ENCODE measurements at places on chromosomes 5 and 9.

DNA sequence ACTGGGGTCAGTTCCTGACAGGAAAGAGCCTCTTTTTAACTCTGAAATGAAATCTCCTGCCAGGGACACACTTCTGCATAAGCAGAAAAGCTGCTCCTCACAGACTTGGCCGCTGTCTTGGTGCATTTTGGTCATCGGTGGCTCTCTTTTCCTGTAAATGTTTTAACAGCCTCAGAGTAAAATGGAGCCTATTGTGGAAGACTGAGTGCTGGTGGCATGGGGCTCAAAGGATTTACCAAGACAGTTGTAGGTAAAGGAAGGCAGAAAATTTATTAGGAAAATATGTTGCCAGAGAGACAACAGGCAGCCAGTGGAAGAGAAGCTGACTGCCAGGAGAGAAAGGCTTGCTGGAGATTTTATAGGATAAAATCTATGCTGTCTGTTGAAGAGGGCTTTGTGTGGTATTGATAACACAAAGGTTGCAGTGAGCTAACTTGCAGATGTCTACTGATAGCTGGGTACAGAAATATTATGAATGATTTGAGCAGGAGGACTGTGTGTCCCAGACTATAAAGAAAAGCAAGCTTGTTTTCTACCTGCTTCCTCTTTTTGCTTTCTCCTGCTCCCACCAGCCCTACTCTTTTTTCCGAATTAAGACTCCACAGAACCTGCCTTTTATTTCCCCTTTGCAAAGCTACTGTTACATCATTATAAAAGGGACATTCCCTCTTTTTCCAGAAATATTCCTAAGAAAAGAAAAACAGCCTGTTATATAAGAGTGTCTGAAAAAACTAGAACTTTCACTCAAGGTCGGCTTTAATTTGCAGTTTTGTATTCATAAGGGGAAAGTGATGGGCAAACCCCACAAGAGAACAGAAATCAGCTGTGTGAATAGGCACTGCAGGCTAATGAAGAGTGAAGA is 27.9 kb upstream of the IFNA14 start:
- no peak for DNase-seq

GRCh38 chr5:136482206-136482605 is 116.9 kb upstream of the TRPC7 start:
- DNase-seq: no peak

DNA sequence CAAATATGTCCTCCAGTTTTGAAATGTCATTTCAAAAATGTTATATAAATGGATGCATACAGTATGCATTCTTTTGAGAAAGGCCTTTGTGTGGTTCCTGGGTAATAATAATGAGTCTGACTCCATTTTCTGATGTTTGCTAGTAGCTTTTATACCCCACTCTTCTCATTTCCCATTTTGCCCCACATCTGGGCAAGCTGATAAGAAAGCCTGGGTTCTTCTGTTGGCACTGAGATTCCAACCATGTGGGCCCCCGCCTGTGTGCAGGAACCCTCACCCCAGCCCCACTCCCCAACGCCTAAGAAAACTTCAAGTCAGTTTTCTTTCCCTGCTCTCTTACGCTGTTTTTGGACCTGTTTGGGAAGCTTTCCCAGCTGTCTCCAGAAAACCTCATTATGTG is 89.4 kb downstream of the SNX18 start:
- no peak for DNase-seq

- DNase-seq: no peak
Measured at GRCh38 chr9:36399980-36400331, at the start of gene RNF38. TSS of gene RNF38 (minus strand) at chr9:36400269. CDS start at chr9:36400108, 161 bp downstream.

GRCh38 chr5:174455301-174455700 is 269.1 kb upstream of the MSX2 start:
- DNase-seq: no peak

DNA sequence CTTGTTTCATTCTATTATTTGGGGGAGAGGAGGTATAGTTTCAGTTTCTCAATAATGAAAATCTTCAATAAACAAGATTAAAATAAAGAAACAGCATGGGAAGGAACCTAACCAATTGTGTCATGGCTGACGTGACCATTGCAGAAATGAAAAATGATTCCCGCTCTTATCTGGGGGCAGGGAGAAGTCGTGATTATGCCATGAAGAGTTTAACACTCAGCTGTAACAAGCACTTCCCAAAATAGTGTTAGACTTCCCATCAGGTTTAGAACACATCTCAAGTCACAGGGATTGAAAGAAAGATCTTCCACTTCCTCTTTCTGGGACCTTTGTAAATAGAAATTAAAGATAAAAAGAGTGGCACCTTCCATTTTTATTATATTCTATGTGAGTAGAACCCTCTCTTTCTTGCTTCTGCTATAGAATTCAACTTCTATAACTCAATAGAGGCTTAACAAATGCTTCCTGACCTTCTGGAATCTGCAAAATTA is 122.2 kb downstream of the TRPM6 start:
- no peak for DNase-seq

DNA sequence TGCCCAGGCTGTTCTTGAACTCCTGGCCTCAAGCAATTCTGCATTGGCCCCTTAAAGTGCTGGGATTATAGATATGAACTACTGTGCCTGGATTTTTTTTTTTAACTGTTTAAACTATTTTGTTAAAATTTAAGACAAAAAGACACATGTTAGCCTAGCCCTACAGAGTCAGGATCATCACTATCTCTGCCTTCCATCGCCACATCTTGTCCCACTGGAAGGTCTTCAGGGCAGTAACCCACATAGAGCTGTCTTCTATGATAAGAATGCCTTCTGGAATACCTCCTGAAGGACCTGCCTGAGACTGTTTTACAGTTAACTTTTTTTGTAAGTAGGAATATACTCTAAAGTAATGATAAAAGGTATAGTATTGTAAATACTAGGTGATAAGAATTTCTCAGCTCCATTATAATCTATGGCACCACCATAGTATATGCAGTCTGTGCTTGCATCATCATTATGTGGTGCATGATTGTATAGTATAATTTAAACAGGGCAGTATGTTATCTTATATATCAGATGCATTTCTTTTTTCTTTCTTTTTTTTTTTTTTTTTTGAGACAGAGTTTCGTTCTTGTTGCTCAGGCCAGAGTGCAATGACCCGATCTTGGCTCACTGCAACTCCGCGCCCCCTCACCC is 52.7 kb downstream of the DENND4C start:
- no peak for DNase-seq

GRCh38 chr9:130150779-130151382 is 21.3 kb upstream of the NCS1 start:
- DNase-seq: no peak

GRCh38 chr5:14490309-14490711 is 91.3 kb upstream of the OTULINL start:
- no peak for DNase-seq

DNA sequence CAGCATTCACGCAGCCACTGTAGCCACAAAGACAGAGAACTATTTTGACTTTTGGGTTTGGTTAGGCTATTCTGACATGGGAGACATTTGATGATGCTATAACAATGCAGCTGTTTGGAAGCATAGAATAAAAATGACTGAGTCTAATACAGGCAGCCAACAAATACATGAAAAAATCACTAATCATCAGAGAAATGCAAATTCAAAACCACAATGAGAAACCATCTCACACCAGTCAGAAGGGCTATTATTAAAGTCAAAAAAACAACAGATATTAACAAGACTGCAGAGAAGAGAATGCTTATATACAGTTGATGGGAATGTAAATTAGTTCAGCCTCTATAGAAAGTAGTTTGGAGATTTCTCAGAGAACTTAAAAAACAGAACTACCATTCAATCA is 107.1 kb upstream of the POC5 start:
- DNase-seq: no peak

DNA sequence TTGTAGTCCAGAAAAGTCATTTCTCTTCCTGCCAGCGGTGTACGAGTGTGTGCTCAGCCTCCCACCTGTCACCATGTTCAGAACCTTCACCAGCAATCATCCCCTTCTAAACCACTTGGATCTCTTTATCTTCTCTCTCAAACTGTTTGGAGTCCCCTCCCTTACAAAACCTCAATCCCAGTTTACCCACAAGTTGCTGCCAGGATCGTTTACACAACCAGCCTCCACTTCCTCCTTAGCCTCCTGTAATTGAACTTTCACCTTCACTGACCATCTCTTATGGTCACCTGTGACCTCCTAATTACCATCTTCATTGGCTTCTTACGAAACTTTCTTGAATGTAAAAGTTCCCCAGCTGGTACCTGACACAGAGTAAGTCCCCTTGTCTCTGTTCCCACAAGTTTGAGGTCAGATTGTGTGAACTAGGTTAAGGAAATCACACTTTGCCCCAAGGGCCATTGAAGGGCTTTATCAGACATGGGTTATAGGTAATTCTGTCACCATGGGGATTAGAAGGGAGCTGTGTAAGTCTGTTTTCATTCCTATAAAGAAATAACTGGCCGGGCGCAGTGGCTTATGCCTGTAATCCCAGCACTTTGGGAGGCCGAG is 20.0 kb downstream of the RNF44 start:
- no peak for DNase-seq

DNA sequence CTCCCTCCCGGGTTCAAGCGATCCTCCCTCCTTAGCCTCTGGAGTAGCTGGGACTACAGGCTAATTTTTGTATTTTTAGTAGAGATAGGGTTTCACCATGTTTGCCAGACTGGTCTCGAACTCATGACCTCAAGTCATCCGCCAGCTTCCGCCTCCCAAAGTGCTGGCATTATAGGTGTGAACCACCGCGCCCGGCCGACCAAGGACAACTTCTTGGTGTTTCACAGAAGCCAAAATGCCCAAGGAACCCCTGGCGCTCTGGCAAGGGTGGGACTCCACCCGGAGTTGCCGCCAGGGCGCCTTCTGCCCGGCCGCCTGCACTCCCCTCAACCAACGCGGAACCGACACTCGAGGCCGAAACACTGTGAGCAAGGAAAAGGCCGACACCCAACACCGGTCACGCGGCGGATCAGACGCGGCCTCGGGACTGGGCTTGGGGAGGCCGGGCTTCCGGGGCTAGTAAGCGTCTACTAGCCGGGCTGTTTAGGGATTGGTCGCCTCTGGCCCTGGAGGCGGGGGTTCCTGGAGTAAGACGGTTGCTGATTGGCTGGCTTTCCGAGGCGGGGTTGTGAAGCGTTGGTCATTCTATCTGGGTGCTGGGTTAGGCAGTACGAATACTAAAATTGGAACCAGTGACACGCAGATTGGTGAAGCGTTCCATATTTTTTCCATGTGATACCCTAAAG is 7.7 kb upstream of the CFAP157 start:
- DNase-seq: peak; percentile 94

DNA sequence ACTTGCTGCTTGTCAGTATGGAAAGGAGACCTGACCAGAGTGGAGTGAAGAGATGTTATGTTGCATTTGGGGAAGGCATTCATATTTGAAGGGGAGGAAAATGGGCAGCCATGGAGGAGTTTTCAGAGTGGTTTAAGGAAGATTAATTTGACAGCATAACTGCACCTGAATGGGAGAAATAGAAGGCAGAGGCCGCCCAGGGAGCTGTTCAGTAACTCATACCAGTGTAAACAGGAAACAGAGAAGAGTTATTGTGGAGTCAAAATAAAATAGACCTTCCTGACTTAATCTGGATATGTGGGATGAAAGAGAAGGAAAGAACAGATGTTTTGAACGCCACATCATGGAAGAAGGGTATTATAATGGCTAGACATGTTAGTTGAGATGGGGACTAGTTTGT is 13.4 kb downstream of the SLC44A1 start:
- no peak for DNase-seq

DNA sequence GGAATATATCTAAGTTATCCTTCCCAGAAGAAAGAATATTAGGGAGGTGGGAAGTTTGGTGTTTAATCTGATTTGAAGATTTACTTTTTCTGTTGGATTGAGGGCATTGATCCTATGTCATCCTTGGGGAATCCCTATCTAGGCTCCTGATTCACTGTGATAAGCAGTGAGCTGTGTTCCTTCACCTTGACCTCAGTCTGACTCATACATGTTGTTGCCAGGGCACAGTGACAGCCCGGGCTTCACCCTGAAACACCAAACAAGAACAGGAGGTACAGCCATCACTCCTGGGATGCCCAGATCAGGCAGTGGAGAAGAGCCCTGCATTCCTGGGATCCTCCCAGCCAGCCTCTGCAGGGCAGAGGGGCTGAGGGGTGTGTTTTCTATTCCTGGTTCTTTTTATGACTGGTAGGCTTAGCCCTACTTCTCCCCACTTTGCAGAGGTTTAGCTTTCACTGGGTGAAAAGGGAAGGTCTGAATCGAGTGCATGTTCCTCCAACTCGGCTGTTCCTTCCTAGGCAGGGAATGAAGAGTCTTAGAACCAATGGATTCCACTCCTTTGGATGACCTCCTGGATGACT is 3.1 kb upstream of the FAM53C start:
- no peak for DNase-seq

- DNase-seq: no peak
Measured at GRCh38 chr9:23850690-23851629, 24.9 kb upstream of the ELAVL2 start.

GRCh38 chr9:135373820-135374219 is 105.8 kb upstream of the PPP1R26 start:
- no peak for DNase-seq

- DNase-seq: no peak
Measured at GRCh38 chr5:164027738-164028137, 522.3 kb downstream of the MAT2B start.

GRCh38 chr9:27391040-27391895 is 94.3 kb upstream of the EQTN start:
- DNase-seq: no peak

DNA sequence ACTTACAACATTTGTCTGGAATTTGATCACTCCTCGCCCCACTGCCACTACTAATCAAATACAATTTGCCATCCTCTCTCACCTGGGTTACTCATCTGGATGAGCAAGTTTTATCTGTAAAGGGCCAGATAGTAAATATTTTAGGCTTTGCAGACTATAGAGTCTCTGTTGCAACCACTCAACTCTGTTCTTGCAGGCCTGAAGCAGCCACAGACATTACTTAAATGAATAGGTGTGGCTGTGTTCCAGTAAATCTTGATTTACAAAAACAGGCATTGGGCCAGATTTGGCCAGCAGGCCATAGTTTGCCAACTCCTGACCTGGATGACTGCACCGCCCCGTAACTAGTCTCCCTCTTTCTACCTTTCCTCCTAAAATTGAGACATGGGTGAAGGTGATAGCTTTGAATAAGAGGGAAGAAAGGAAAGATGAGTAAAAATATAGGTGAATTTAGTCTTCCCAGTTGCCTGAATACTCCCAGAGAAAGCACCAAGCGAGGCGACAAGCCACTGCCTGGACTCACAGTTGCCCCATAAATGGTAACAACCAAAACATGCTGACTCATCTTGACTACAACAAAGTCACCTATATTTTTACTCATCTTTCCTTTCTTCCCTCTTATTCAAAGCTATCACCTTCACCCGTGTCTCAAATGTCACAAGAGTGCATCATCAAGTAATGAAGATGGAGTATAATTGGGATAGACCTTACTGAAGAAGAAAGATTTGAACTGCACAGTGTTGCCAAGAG is 32.5 kb upstream of the SCAMP1 start:
- DNase-seq: no peak

GRCh38 chr5:53552561-53552960 is 7.9 kb upstream of the NDUFS4 start:
- DNase-seq: no peak

DNA sequence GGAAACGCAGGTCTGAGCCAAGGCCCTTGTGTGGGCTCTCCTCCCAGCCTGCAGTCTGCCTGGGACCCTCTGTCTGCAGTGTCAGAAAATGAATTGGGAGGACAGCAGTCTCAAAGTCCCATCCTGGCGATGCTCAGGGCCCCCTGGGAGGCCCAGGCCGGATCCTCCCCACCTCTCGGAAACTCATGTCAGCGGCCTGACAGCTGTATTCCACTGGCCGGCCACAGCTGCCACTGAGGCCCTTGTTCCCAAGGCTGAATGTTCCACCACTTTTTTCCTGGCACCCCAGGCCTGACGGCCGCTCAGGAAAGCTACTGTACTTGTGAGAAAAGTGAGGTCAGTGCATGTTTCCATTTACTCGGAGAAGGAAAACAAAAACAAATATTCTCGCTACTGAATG is 180.0 kb downstream of the FGF18 start:
- DNase-seq: no peak

Data from GM19239 (cell line).